Heart left ventricle (tissue), 16 donors: ENCODE measurements at places on chromosomes 2 and 18. TPM values are rescaled to one million over a fixed set of nuclear protein-coding genes. Genes with fewer than 3 reads are reported as not detected.

The ANKRD23 gene
- total RNA-seq = 8.7 TPM

The SYT4 gene
- not detected for total RNA-seq

The MLPH gene
- total RNA-seq = 30.7 TPM

The IMP4 gene
- total RNA-seq = 96.7 TPM

The CREB1 gene
- total RNA-seq = 58.9 TPM

The SH3BP4 gene
- 18.5 TPM for total RNA-seq

The SULT1C4 gene
- total RNA-seq = 3.9 TPM

The SERPINB3 gene
- not detected for total RNA-seq

The CD302 gene
- total RNA-seq = 10.5 TPM

The GPR17 gene
- total RNA-seq = not detected

- DNase-seq = no peak
Measured at GRCh38 chr2:120823551-120823950, 87.9 kb downstream of the GLI2 start.

DNA sequence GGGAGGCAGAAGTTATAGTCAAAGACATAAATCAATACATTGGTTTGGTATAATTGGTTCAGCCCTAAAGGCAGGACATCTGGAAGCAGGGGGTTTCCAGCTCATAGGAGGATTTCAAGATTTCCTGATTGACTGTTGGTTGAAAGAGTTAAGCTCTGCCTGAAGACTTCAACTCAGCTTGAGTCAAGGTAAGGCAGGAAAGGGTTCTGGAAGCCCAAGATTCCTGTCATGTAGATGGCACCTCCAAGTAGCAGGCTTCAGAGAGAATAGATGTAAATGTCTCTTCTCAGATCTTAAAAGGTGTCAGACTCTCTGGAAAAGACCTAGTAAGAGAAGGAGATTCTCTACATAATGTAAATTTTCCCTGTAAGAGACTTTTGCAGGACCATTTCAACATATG is 335.3 kb downstream of the RIT2 start:
- DNase-seq = no peak

- no peak for DNase-seq
Measured at GRCh38 chr2:11775384-11775783, 29.0 kb downstream of the LPIN1 start.

GRCh38 chr2:26615860-26616705 is 25.1 kb downstream of the CIB4 start:
- DNase-seq = peak; percentile 54

- DNase-seq = no peak
Measured at GRCh38 chr2:134261398-134262131, 7.7 kb downstream of the MGAT5 start.

DNA sequence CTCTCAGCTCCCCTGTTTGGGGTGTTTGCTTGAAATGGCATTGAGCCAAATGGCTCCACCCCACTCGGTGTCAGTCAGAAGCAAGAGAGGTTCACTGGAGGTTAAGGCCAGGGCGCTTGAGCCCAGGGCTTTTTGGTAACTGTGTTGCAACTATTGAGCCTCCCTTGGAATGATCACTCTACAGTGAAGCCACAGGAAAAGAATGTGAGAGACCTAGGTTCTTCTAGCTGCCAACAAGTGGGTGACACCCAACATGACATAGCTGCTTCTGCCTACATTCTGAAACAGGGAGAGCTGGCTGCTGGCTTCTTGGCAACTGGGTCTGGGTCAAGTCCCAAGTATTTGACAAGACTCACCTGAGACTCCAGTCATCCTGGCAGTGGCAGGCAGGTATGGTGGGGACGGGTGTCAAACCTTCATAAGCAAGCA is 7.1 kb upstream of the GRHL1 start:
- no peak for DNase-seq

- no peak for DNase-seq
Measured at GRCh38 chr18:21823848-21824247, 83.3 kb downstream of the MIB1 start.

DNA sequence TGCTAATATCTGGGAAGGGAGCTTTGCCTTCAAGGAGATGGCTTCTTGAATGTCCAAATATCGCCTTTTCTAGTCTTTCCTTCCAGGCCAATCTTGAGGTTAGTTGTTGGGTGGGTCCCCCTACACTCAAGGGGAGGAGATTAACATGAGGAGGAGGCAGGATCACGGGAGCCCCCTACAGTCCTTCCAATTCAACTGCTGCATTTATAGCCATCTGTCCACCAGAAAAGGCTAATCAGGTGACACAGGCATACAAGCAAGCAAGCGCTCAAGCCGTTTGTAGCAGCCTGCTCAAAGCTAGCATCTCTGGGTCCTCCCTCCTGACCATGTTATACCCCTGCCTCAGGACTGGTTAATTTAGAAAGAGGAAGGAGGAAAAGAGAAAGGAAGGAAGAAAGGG is 87.6 kb downstream of the MRPS9 start:
- no peak for DNase-seq

DNA sequence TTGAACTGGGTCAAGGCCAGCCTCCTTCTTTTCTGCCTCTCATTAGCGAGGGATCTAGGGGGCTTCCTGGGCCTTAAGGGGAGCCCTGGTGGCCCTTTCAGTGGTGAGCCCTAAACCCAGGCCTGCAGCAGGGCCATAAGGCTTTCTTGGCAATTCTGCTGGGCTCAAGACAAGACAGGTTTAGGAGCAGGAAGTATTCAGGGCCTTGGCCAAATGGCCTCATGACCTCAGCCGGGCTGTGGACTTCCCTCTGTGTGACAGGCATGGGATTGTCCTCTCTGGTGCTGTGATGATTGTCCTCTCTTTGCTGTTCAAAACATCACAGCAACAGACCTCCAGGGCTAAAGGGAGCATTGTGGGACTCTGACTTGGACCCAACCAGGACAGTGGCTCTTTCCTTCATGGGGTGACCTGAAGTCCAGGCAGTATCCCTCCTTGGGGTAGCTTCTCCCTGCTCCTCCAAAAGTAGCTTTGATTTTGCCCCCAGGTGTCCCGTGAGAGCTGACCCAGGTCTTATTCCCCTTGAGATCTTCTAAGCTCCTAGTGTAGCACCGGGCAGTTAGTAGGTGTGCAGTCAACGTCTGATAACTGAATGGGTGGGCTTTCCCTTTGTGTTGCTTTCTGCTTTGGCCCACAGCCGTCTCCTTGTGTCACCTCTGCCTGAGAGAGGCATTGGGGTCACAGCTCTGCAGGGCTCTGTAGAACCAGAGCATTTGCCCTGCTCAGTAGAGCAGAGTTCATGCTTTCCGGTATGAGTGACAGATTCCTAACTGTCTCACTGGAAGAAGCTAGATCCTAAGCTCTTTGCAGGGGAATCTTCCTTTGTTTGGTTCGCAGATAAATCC is 14.7 kb downstream of the FOSL2 start:
- DNase-seq = no peak

- no peak for DNase-seq
Measured at GRCh38 chr18:41457765-41458326, 497.2 kb upstream of the PIK3C3 start.

- DNase-seq = no peak
Measured at GRCh38 chr2:208148803-208149202, 2.8 kb upstream of the CRYGB start.

GRCh38 chr2:234306426-234307173 is 190.3 kb downstream of the ARL4C start:
- no peak for DNase-seq

GRCh38 chr2:88549616-88550292 is 77.5 kb downstream of the EIF2AK3 start:
- DNase-seq = no peak

DNA sequence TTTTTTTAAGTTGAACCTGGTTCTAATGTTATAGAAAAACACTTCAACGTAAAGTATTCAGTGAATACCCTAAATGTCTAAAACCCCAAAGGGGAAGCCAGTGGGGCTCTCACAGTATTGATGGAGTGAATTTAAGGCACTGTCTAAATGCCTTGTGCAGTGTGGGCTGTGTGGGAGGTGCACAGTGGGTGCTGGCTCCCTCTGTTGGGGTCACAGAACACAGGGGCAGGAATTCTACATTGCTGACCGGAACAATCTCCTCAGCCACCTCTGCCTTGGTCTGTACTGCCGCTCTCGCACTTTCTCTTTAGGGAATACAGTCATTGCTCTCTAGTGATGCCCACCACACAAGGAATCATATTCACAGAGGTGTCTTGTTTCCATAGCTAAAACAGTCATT is 45.4 kb downstream of the SPRED2 start:
- no peak for DNase-seq

DNA sequence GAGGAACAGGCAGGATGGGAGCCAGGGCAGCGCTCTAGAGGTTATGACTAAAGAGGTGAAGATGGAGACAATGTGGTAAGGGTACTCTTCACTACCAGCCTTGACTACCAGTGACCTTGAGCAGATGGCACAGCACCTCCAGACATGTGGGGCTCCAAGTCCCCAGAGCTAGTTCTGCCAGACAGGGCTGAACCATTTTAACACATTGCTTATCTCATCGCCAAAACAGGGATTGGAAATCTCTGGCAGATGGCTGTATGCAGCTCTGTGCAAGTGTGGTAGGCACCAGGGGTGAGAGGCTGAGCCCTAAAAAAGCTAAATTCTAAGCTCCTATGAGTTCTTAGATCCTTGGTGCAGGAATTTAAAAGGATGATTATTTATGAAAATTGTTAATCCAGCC is 41.3 kb downstream of the FSHR start:
- no peak for DNase-seq

DNA sequence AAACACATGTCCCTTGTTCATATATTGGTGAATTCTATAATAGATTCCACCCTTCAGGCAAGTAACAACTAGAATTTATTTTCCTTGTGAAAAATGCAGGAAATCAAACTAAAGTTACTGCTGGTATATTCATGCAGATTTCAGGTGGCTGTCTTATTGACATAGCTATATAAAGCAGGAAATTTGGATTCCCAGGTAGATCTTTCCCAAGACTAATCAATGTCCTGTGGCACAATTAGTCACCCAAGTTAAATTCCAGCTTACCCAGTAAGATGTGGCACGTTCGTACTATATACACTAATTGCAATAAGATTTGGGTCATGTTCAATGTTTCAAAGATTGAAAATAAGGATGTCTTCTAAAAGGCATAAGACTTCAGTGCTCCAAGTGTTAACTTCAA is 42.0 kb downstream of the MYO5B start:
- no peak for DNase-seq

DNA sequence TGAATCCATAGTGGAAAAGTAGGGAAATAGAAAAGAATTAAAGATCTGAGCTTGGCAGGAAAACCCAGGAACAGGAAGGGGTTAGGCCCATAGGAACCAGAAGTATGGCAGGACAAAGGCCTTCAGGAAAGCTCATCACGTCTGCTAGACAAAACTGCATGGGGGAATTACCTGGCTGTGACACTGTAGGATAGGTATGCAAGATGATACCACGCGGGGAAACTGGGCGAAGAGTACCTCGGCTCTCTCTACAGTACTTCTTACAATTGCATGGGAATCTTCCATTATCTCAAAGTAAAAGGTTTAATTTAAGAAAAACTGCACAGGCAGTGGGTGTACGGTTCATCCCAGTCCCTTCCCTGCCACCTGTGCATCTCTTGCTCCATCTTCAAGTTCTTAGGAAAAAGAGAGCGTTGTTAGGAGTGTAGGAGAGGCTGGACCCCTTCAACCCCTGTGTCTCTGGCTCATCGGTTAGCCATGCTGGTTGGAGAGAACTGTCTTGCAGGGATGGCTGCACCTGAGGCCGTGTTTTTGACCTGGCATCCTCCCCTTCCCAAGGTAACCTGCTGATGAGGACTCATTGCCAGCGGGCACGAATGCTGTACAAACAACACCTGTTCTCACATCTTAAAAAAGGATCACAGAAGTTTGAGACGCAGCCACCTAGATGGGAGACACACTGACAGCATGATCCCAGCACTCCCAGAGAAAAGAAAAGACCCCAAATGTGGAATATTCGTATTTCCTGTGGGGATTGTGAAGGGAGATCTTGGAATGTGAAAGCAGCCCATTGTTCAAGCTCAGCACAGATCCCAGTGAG is 120.5 kb upstream of the COPS8 start:
- no peak for DNase-seq

DNA sequence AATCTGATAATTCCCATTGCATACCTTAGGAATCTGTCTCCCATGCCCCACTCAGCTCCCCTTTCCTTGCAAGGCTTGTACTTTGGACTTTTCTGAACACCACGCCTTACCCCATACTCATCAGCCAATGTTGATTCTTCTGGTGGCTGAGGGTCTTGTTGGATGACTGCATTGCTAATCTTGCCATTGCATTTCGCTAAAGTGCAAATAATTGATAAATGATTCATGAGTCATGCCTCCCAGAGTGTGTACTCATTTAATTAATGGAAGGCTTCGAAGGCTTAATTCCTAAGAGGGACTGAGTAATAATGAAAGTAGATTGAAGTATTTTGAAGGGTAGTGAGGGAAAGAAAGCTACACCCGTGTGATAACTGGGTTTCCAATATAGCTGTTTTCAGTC is 28.0 kb upstream of the PPP1R1C start:
- no peak for DNase-seq
